ENCODE measurements at places on chromosomes 7 and 10. TPM values are rescaled to one million over a fixed set of nuclear protein-coding genes. Genes with fewer than 3 reads are reported as not detected.

The AKR1C4 gene
- polyA plus RNA-seq: 0.07 TPM

The BMS1 gene
- 5.1 TPM for polyA plus RNA-seq

The RELN gene
- 0.08 TPM for polyA plus RNA-seq

The AKR1C8 gene
- polyA plus RNA-seq: not detected

GRCh38 chr7:139915864-139916716 lies 87.0 kb downstream of the TBXAS1 start:
- H3K4me1 ChIP-seq: peaks cover 14% of the 10 kb centered on the region
- H3K4me3 ChIP-seq: no peak overlapping the region
- DNase-seq: no peak
- no peak overlapping the region for H3K27ac ChIP-seq

- H3K27me3 ChIP-seq: no peaks in the 10 kb centered on the region
- no peak overlapping the region for H3K27ac ChIP-seq
- DNase-seq: no peak
- no peaks in the 10 kb centered on the region for H3K36me3 ChIP-seq
Measured at GRCh38 chr7:3552499-3552898, 251.4 kb downstream of the SDK1 start.

DNA sequence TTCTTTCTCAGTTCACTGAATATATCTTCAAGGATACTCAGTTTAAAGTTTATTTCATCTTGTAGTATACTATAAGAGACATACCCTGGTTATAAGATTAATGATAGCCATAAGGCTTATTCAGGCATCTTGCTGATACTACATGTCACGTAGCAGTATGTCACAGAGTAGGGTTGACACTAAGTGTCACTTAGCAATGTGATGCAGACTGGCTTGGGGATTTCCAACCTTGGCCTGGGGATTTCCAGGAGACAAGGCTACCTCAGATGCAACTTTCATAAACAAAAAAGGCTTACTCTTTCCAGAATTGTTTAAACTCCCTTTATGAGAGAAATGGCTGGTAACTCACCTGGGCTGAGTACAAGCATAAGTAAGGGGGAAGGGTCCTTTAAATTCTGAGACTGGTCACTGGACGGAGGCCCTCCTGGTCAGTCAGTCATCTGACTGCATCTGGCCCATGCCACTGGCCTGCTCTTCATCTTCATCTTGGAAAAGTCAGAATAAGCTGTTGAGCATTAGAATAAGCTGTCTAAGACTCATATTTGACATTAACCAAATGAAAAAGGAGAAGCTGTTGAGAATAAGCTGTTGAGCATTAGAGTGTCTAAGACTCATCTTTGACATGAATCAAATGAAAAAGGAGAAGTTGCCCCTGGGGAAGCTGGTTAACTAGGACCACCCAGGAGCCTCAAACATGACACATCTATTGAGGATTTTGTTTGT lies 9.5 kb downstream of the SLC13A1 start:
- peak overlapping the region; percentile 59 for H3K27ac ChIP-seq
- H3K36me3 ChIP-seq: no peaks in the 10 kb centered on the region
- H3K27me3 ChIP-seq: no peaks in the 10 kb centered on the region
- peaks cover 7% of the 10 kb centered on the region for H3K4me1 ChIP-seq
- no peak overlapping the region for H3K4me3 ChIP-seq

DNA sequence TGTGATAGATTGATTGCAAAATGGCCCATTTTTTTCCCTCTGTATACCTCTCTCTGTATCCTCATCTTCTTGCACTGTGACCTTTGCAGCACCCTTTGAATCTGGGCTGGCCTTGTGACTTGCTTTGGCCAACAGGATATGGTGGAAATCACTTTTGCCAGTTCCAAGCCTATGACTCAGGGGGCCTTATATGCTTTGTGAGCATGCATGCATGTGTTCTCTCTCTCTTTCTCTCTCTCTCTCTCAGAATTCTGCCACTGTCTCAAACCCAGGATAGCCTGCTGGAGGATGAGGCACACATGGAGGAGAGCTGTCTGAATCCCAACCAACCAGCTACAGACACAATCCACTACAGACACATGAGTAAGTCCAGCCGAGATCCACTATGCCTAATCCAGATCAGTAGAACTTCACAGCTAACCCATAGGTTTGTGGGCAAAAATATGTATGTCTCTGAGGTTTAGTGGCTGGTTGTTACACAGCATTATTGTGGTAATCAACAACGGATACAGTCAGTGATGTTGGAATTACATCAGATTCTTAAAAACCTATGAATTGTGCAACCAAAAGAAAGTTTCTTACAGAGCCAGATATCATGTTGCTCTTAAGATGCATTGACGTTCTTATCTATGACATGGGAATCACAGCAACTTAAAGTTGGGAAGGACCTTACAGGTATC lies 41.8 kb upstream of the ABCB4 start:
- H3K4me3 ChIP-seq: no peak overlapping the region
- H3K27ac ChIP-seq: no peak overlapping the region

Measured in pancreas (tissue), 10 donors.